ENCODE measurements at places on chromosomes 11 and 22.

DNA sequence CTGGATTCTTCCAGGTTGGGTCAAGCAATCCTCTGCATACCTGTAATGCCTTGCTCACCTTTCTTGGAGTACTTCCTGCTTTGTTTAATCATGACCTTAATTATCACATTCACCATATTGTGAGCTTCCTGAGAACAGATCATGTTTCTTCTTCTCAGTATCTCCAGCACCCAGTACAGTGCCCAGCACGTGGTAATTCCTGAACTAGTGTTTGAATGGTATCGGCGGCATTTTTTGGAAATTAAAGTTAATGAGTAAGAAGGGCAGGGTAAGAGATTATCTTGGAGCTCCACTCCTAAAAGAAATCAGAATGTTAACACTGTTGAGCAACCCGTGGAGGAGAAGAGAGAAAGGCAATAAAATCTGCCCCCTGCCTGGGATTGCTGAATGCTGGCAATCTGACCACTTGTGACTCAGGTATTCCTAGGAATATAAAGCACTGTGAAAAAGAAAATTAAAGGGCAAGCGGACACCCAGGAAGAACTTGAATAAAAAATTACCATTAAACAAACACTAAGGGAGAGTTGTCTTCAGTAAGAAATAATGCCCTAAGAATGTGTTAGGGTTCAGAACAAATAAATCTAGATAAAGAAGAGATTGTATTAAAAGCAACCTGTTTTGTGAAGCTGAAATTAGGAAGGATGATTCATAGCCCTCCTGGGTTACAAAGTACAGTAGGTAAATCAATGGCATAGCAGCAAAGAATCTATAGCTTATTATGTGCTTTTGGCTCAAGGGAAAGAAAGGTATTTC lies 92.9 kb downstream of the PDHX start:
- no peak for DNase-seq

- no peak for DNase-seq
Measured at GRCh38 chr22:35381424-35382009, 621 bp downstream of the HMOX1 start.

DNA sequence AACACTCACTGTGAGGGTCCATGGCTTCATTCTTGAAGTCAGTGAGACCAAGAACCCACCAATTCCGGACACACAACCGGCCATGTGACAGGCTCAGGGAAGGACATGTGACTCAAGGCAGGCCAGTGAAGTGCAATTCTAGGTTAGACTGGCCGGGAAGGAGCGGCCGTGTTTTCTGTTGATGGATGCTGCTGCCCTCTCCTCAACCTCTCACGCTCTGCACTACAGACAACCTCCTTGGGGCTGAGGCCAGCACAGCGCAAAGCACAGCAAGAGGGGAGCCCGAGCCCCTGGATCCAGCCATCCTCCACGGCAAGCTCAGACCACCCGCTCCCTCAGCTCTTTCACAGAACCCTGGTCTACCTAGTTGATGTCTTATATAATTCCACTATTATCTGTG lies 2.8 kb downstream of the NUDT8 start:
- no peak for DNase-seq

DNA sequence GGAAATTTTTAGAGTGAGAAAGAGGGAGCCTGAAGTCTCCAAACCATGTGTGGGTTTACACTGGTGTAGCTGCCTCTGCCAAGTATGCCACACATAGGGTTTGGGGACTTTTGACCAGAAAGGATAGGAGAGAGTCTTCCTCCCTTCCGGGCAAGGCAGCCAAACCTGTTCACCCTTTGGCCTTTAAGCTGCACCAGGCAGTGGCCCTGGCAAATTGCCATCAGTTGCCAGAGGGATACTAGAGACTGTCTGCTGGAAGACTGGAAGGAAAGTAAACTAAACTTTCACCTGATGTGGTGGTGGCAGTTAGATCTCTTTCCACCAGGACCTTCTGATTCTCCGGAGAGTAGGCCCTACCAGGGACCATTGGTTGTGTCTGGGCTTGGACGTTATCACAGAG lies 1263.2 kb downstream of the FAM181B start:
- DNase-seq = no peak

GRCh38 chr11:69905611-69906452 lies 86.6 kb upstream of the FGF3 start:
- DNase-seq = no peak
